ENCODE measurements at places on chromosomes 16 and 17.

GRCh38 chr16:79171931-79172705 lies 428.4 kb downstream of the MAF start:
- no peak for DNase-seq

- no peak for DNase-seq
Measured at GRCh38 chr16:14539631-14540030, 90.4 kb downstream of the PARN start.

GRCh38 chr16:11526655-11527350 lies 59.9 kb downstream of the LITAF start:
- no peak for DNase-seq

DNA sequence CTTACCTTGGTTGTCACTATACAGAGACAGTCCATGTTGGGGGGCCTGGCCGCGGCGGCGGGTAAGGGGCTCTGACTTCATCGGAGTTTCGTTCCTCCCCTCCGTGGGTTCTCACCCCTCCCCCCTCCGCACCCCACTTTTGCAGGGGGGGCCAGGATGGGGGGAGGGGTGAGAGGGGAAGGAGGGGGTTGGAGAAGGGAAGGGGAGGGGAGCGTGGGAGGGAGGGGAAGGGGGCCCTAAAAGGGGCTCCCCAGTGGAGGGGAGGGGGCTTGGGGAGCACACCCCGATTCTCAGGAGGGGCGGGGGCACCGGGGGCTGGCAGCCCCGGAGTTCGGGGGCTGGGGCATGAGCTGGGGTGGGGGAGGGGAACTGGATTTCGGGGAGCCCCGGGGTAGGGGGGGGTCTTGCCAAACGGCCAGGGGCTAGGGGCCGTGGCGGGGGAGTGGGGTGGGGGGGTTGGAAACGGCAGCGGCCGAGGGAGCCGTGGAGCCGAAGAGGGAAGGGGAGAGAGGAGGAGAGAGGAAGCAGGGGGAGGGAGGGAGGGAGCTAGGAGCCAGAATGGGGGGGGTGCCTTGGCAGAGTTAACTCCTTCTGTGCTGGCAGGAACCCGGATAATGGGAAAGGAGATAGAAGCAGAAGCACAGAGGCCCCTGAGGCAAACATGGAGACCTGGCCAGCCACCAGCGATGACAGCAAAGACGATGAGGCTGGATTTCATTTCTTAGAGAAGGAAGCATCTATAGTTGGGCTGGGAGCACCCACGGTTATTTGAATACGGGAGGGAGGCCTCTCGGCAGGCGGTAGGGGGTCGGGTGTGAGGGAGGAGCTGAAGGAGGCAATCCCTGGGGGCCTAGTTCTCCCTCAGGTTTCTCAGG lies 2.3 kb downstream of the DLG4 start:
- DNase-seq: no peak

GRCh38 chr17:63847525-63848249 lies 5.2 kb upstream of the SMARCD2 start:
- no peak for DNase-seq

All from stimulated activated CD8-positive, alpha-beta memory T cell treated with anti-CD3 and anti-CD28 coated beads, Interleukin-2, amount 100 ng/mL, for 1 hour (primary cell).